ENCODE measurements at places on chromosomes 3 and 15.

GRCh38 chr3:96294143-96294542 lies 520.3 kb upstream of the EPHA6 start:
- DNase-seq = no peak

- no peak for DNase-seq
Observed at GRCh38 chr15:90819850-90820249, 48.5 kb upstream of the FURIN start.

- no peak for DNase-seq
Observed at GRCh38 chr3:25510797-25511196, 82.7 kb downstream of the RARB start.

DNA sequence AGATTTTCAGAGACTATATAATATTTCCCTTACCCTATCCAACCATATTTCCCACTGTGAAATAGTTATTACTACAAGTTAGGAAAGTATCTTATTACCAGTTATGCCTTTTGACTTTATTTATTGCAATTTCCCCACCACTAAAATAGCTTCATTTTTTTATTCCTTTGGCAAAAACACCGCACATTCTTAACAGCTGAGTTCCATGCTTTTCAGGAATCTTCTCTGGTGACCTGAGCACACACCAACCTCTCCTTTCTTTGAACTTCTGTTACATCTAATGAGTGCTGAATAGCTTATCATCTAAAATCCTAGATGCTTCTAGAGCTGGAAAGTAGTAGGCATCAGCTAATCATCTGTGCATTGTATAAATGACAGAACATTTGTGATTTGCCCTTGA lies 99.1 kb downstream of the UBE2E2 start:
- no peak for DNase-seq

GRCh38 chr3:135007607-135008006 lies 212.5 kb downstream of the EPHB1 start:
- DNase-seq = no peak

DNA sequence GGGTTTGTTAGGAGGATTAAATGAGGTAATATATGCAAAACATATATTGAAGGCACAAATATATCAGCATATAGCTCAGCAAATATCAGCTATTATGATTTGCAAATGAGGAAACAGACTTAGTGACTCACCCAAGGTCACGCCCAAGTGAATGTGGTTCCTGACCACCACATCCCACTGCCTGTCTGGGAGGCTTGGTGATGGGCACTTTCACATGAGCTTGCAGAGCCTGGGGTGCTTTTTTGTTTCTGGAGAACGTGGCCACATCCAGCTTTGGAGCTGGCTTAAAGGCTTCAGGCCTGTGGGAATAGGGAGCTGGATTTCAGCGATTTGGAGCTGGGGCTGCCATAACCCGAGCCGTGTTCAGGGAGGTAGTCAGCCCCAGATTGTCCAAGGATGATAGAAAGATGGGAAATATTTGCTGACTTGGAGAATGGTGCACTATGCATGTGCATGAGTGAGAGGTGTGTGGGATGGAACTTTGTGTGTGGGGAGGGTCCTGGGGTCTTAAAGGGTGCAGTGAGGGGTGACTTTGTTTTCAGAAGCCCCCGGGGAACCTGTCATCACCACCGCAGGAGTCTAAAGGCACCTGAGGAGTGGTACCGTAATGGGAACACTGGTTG lies 12.0 kb upstream of the FGD5 start:
- no peak for DNase-seq

GRCh38 chr3:138845181-138845601 lies 10.5 kb upstream of the PIK3CB start:
- DNase-seq = no peak

- DNase-seq = no peak
Observed at GRCh38 chr15:81184188-81184587, 12.5 kb upstream of the IL16 start.

DNA sequence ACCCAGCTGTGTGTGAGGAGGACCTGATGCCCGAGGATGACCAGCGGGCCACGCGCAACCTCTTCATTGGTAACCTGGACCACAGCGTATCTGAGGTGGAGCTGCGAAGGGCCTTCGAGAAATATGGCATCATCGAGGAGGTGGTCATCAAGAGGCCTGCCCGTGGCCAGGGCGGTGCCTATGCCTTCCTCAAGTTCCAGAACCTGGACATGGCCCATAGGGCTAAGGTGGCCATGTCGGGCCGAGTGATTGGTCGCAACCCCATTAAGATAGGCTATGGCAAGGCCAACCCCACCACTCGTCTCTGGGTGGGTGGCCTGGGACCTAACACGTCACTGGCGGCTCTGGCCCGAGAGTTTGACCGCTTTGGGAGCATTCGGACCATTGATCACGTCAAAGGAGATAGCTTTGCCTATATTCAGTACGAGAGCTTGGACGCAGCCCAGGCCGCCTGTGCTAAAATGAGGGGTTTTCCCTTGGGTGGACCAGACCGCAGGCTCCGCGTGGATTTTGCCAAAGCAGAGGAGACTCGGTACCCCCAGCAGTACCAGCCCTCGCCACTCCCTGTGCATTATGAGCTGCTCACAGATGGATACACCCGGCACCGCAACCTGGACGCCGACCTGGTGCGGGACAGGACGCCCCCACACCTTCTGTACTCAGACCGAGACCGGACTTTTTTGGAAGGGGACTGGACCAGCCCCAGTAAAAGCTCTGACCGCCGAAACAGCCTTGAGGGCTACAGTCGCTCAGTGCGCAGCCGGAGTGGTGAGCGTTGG lies 1.5 kb downstream of the RBM15B start:
- DNase-seq = peak; percentile 53

DNA sequence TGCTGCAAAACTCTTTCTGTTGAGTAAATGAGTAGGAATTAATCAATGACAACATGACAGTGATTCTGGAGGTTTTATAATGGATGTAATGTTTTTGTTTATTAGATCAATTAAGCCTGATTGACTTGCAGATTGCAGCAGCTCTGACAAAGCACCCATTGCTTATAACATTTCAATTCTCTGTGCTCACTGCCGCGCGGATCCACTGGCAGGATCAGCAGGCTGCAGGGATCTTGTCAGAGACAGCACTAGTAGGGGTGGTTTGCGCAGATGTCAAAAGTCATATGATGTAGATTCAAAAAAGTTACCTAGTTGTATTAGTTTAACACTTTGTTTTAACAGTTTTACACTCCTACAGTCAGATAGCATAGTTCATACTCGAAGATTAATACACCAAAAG lies 93.4 kb downstream of the MBNL1 start:
- no peak for DNase-seq

GRCh38 chr3:147987549-147987948 lies 578.4 kb downstream of the ZIC1 start:
- no peak for DNase-seq

- no peak for DNase-seq
Observed at GRCh38 chr3:78703944-78704343, 1063.9 kb downstream of the ROBO1 start.

DNA sequence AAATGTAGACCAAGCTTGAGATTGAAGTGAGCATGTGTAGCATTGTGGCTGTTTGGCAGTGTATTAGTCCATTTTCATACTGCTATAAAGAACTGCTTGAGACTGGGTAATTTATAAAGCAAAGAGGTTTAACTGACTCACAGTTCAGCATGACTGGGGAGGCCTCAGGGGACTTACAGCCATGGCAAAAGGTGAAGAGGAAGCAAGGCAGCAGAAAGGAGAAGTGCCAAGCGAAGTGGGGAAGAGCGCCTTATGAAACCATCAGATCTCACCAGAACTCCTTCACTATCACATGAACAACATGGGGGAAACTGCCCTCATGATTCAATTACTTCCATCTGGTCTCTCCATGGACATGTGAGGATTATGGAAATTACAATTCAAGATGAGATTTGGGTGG lies 8.6 kb upstream of the CERS3 start:
- DNase-seq = no peak

DNA sequence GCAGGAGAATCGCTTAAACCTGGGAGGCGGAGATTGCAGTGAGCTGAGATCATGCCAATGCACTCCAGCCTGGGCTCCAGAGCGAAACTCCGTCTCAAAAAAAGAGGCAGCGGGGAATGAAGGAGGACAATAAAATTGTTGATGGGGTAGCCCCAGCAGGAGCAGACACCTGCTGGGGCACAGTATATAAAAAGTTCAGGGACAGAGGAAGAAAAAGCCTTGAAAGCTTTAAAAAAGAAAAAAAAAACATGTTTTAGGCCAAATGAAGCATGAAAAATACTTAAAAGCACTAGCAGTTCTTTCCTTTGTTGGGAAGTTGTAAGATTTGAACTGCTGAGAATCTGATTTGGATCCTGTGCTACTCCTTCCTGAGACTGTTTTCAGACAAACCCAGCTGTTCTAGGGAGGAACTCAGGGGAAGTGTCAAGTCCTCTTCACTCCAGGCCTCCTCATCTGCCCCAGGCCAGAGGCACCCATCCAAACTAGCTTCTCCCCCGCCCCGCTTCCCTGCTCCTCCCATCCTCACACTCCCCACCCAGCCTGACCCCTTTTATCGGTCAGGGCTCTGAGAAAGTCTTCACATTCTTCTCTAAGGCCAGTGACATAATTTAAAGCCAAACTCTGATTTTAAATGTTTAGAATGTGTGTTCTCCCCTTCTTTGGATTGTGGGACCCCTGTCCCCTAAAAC lies 4.9 kb downstream of the IL17RD start:
- no peak for DNase-seq

DNA sequence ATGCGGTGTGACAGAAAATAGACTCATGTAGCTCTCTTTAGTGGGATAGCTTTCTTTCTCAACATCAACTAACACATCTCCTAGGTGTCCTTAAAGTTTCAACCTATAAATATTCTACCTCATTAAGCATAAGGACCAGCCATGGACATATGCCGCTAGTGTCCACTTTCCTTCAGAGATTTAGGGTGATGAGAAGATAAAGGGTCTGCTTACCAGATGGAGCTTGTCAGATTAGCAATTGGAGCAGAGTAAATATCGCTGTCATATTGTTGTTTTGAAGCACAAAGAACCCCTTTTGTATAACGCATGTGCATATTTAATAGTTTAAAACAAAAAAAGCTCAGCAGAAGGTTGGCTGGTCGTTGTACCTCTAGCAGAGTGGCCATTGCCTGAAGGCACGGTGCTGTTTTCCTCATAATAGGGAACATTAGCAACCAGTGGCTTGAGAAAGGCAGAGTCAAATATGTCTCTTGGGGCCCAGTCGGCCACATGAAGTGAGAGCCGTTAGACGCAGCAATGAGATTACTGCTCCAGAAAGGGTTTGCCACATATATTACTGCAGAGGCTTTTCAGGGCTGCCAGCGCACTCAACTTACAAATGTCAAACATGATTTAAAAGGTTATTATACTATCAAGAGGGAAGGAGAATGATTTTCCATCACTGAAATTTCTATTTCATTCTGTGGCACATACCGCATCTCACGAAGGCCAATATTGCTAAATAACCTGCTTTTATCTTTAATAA lies 264.2 kb downstream of the ROBO2 start:
- no peak for DNase-seq

DNA sequence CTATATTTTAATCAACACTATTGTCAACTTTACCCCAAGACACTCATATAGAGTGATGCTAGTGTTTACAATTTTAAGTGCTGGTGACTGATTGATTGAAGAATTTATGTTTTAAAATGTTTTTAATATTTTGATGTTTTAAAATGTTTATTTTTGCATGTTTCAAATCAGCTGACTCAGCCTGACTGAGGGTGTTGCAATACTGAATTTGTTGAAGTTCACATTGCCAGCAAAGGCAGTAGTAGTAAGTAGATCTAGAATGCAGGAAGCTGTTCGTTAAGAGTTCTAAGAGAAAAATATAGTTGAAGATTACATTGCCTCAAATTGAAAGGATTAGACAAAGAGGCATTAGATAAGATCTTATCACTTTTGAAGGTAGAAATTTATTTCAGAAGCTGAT lies 977.6 kb downstream of the IGSF11 start:
- no peak for DNase-seq

DNA sequence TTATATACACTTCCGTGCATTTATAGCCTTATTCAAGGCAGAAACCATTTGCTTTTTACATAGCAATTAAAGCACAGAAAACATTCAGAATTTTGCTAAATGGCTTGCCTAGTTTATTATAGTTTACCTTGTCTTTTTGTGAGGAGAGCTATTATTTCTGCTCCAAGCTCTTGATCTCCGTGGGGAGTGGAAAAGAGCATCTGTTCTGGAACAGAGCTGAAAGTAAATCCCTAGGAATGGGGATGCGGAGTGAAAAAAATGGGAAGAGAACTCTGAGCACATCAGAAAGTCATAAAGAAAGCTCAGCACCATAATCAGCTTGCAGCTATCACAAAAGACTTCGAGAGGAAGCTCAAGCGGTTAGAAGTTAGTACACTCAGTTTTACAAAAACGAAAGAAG lies 1006.7 kb downstream of the ROBO2 start:
- DNase-seq = no peak

GRCh38 chr3:197709135-197709534 lies 27.6 kb downstream of the RUBCN start:
- no peak for DNase-seq

DNA sequence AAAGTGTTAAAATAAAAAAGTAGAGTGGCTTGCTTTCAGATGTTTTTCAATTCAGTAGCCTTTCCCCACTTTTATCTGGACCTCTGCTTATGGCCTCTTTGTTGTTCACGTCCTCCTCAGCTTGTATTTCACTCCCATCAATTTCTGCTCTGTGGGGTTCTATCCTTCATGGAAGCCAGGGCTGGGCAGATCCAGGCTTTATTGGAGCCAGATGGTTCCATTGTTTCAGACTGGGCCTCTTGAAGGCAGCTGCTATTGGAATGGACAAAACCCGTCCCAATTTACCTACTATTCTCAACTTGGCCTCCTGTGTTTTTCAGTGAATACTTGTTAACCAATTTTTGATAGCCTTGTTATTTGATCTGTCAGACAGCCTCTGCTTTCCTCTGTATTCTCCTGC lies 10.9 kb upstream of the AADACL2 start:
- DNase-seq = no peak

DNA sequence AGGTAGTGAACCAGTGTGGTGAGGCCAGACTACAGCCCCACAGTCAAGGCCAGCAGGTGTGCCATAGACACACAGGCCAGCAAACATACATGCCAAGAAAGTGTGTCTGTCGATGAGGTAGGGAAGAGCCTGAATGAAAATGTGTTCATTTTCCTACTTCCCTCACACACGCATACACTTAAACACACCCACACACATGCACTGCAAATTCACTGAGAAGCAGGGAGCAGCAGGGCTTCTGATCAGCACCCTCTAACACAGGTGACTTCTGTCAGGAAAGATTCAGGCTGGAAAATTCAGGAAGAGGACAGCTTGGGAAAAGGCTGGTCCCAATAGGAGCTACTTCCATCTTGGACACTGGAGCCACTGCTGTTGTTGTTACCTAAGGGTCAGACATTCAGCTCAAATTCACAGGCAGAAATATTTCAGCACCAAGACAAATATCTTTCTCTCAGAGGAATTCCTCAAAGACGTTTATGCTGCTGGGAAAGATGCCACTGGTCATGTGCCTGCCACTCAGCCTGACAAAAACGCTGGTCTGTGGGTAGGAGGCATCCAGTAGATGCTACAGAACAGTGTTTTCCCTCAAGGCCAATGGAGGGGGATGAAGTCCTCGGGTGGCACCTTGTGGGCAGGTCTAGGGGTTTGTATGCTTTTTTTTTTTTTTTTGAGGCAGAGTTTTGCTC lies 40.9 kb upstream of the LARS2 start:
- no peak for DNase-seq
